ENCODE measurements at places on chromosomes 4 and X.
A peak's percentile ranks its signal among the peaks of the same experiment; 100 is the strongest.

- no peaks in the 10 kb centered on the region for H3K4me1 ChIP-seq
- no peak overlapping the region for H3K4me3 ChIP-seq
- H3K27me3 ChIP-seq = no peaks in the 10 kb centered on the region
- H3K27ac ChIP-seq = no peak overlapping the region
- DNase-seq = no peak
These were observed 24.6 kb upstream of the ASB5 start for GRCh38 chr4:176293660-176294059.

- H3K27me3 ChIP-seq = no peaks in the 10 kb centered on the region
- H3K4me1 ChIP-seq = no peaks in the 10 kb centered on the region
- H3K27ac ChIP-seq = no peak overlapping the region
- no peak overlapping the region for H3K4me3 ChIP-seq
These were observed 77.9 kb downstream of the PSAPL1 start for GRCh38 chr4:7356667-7357310.

DNA sequence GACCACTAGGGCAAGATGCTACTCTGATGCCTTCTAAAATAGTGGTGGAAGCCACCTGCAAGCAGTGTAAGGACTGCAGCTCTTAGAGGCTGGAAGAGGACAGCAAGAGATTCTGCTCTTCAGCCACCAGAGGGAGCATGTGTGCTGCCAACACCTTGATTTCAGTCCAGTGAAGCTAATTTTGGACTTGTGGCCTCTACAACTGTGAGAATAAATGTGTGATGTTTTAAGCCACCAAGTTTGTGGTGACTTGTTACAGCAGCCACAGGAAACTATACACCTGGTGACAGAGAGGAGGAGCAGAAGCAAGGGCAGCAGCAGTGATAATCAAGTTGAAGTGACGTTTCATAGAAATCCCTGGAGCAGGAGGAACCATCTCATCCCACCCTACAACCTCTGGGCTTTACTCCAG lies 55.9 kb downstream of the FGFBP1 start:
- peak; percentile 58 for DNase-seq
- no peak overlapping the region for H3K27ac ChIP-seq
- H3K27me3 ChIP-seq = peaks cover 1% of the 10 kb centered on the region
- H3K36me3 ChIP-seq = no peaks in the 10 kb centered on the region
- no peak overlapping the region for H3K4me3 ChIP-seq
- peaks cover 7% of the 10 kb centered on the region for H3K4me1 ChIP-seq

- H3K4me1 ChIP-seq = no peaks in the 10 kb centered on the region
- peaks cover 31% of the 10 kb centered on the region for H3K27me3 ChIP-seq
- DNase-seq = peak; percentile 32
- H3K4me3 ChIP-seq = no peak overlapping the region
- no peak overlapping the region for H3K27ac ChIP-seq
These were observed 10.4 kb downstream of the AFP start for GRCh38 chr4:73446336-73446938.

- no peak for DNase-seq
- H3K4me1 ChIP-seq = peaks cover 21% of the 10 kb centered on the region
- no peaks in the 10 kb centered on the region for H3K36me3 ChIP-seq
- no peak overlapping the region for H3K27ac ChIP-seq
These were observed 28.3 kb downstream of the ENOX2 start for GRCh38 chrX:130874751-130875150.

DNA sequence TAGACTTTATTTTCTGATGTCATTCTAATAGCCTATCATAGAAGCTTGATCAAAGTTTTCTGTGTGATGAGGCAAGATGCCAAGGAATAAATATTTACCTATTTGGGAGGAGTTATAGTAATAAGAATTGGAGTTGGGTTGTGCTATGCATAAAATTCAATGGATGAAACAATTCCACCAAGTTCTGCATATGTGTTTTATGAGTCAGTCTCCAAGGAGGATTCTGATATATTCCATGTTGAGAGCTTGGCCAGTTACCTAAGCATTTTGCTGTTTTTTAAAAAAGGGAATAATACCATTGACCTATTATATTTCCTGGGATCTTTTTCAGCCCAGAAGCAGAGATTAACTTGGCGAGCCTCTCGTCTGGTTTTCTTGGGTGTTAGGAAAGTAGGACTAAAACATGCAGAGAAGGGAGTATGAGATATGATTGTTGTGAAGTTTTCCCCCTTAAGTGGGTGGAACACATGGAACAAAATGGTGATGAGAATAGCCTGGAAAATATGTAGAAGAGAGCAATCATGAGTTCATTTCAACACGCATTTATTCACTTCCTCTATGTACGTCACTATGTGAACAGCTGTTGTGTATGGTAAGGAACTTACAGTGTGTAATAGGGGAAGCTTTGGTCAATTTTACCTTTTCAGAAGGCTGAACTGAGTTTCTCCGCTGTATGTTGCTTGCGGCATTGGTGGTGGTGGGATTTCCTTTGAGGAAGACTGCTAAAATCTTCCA lies 39.2 kb downstream of the POLA1 start:
- H3K27me3 ChIP-seq = no peaks in the 10 kb centered on the region
- H3K4me1 ChIP-seq = no peaks in the 10 kb centered on the region
- peaks cover 36% of the 10 kb centered on the region for H3K36me3 ChIP-seq
- no peak overlapping the region for H3K4me3 ChIP-seq
- DNase-seq = no peak

GRCh38 chr4:54386042-54386669 lies 157.1 kb downstream of the PDGFRA start:
- H3K27ac ChIP-seq = no peak overlapping the region
- H3K4me3 ChIP-seq = no peak overlapping the region
- no peak for DNase-seq
- H3K36me3 ChIP-seq = no peaks in the 10 kb centered on the region
- no peaks in the 10 kb centered on the region for H3K27me3 ChIP-seq
- H3K4me1 ChIP-seq = no peaks in the 10 kb centered on the region

DNA sequence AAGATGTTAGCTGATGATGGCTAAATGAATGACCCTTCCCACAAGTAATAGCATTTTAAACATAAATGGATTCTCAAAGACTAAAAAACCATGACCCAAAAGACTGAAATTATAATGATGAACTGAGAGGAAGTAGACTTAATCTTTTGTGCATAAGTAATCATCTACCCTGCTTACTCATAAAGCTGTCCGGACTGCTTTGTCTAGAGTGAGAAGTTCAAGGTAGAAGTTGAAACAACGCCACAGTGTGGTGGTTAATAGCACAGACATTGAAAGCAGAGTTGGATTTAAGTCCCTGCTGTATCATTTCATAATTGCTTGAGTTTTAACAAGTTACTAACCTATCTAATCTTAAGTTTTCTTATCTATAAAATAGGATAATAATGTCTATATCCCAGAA lies 346.6 kb downstream of the CENPC start:
- no peak for DNase-seq
- H3K4me1 ChIP-seq = no peaks in the 10 kb centered on the region
- H3K27ac ChIP-seq = no peak overlapping the region
- H3K27me3 ChIP-seq = no peaks in the 10 kb centered on the region

GRCh38 chr4:157245351-157245750 lies 24.8 kb downstream of the GRIA2 start:
- H3K36me3 ChIP-seq = no peaks in the 10 kb centered on the region
- H3K27me3 ChIP-seq = no peaks in the 10 kb centered on the region

DNA sequence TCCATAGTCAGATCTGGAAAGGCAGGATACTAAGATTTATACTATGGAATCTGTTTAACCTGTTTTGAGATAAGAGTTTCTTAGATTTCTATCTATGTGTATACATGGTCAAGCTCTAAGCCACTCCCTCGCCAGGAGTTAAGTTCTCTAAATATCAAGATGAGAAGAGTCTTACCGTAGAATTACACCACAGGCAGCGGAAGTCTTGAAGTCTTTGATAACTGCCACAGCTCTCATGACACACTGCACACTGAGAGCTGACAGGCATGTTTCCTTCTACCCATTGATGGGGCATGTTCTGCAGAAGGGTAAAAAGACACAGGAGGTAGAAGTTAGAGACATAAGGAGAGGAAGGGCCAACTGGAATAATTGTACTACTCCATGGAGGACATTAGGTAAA lies 67.7 kb downstream of the DGKK start:
- H3K4me1 ChIP-seq = no peaks in the 10 kb centered on the region
- no peak overlapping the region for H3K4me3 ChIP-seq

- H3K27me3 ChIP-seq = no peaks in the 10 kb centered on the region
- H3K4me3 ChIP-seq = no peak overlapping the region
- H3K4me1 ChIP-seq = peaks cover 52% of the 10 kb centered on the region
- no peaks in the 10 kb centered on the region for H3K36me3 ChIP-seq
These were observed 23.2 kb downstream of the TNIP3 start for GRCh38 chr4:121140716-121141460.

DNA sequence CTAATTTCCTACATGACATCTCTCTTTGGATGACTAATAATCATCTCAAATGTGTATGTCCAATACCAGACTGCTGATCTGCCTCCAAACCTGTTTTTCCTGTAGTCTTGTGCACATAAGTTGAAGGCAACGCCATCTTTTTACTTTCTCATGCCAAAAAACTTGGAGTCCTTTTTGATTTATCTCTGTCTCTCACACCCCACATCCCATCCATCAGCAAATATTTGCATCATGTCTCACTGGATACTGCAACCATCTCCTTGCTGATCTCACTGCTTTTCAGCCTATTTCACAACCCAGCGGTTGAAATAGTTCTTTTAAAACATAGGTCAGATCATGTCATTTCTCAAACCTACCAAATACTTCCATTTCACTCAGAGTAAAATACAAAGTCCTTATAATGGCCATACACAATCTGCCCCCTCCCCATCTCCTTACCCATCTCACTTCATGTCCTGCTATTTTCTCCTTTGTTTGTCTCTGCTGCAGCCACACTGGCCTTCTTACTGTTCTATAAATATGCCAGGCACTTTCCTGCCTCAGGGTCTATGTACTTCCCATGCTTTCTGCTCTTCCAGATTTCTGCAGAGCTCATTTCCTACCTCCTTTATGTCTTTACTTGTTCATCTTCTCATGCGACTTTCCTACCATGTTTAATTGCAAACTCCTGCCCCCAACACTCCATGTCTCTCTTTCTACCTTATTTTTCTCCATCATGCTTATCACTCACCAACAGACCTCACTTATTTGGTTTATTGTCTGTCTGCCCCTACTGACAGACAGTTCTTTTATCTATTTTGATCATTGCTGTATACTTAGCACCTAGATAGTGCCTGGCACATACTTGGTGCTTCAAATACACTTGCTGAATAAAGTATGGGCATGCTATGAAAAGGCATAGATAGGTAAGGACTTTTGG lies 98.8 kb downstream of the ANXA3 start:
- no peak overlapping the region for H3K4me3 ChIP-seq
- H3K27me3 ChIP-seq = no peaks in the 10 kb centered on the region
- no peak overlapping the region for H3K27ac ChIP-seq
- H3K4me1 ChIP-seq = no peaks in the 10 kb centered on the region

GRCh38 chrX:77924320-77924859 lies 13.9 kb downstream of the ATP7A start:
- no peak overlapping the region for H3K27ac ChIP-seq
- no peaks in the 10 kb centered on the region for H3K36me3 ChIP-seq
- H3K4me3 ChIP-seq = no peak overlapping the region
- no peak for DNase-seq

DNA sequence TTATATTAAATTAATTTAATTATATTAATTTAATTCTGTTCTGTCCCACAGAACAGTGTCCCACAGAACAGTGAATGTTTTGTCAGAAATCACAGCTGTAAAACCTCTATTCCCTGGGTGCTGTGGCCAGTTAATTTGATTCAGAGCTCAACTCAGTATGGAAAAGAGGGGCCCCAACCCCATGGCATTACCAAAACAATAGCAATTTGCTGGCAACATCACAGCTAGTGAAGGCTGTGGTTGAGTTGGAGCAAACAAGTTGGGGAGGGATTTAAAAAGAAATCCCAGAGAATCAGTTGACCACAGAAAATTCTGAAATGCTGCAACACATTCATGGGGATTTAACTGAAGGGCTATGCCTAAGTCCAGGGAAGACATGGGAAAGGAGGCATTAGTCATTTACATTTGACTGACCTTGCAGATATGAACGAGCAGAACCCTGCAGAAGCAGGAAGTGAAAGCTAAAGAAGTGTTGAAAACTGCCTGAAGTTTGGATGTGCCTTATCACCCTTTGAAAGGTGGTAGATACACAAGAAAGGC lies 30.1 kb downstream of the PDHA2 start:
- no peaks in the 10 kb centered on the region for H3K4me1 ChIP-seq
- no peak overlapping the region for H3K27ac ChIP-seq
- no peak overlapping the region for H3K4me3 ChIP-seq
- DNase-seq = no peak

DNA sequence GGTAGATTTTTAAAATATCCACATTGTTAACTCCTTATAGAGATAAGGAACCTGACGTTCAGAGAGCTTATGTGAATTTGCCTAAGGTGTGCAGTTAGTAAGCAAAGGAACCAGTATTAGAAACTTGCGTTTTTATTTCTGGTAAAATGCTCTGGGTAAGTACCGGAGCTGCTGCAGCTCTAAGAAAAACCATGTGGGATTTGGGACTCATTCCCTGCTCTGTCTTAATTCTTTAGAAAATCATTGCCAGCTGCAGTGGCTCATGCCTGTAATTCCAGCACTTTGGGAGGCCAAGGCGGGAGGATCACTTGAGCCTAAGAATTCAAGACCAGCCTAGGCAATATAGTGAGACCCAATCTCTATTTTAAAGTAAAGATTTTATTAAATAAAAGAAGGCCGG lies 5.8 kb downstream of the CCKAR start:
- no peak overlapping the region for H3K4me3 ChIP-seq
- no peaks in the 10 kb centered on the region for H3K36me3 ChIP-seq
- no peaks in the 10 kb centered on the region for H3K4me1 ChIP-seq
- DNase-seq = no peak
- H3K27ac ChIP-seq = no peak overlapping the region

GRCh38 chr4:173214661-173215060 lies 46.0 kb downstream of the GALNT7 start:
- no peak overlapping the region for H3K4me3 ChIP-seq
- no peaks in the 10 kb centered on the region for H3K27me3 ChIP-seq
- no peak for DNase-seq

GRCh38 chrX:153793291-153793690 lies 884 bp downstream of the IDH3G start:
- no peaks in the 10 kb centered on the region for H3K27me3 ChIP-seq
- DNase-seq = no peak
- H3K4me3 ChIP-seq = peak overlapping the region; percentile 95

DNA sequence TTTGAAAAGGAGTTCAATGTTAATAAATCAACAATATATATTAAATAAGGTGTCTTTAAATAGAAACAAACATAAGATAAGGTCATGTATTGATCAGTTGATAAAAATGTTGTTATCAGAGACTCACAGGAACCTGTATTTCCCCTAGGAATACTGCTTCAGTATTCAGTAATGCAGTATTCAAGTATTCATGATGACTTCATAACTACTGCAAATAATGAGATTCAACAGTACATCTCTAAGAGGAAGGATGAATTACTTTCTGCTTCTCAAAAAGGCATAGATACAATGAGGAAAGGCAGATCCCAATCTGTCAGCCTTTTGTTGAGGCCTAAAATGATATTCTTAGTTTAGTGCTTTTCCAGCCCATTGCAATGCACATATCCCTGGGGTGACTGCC lies 73.7 kb downstream of the MAGEB17 start:
- H3K27me3 ChIP-seq = peaks cover 7% of the 10 kb centered on the region
- H3K4me3 ChIP-seq = no peak overlapping the region
- no peaks in the 10 kb centered on the region for H3K36me3 ChIP-seq

- H3K27ac ChIP-seq = no peak overlapping the region
- DNase-seq = no peak
- no peak overlapping the region for H3K4me3 ChIP-seq
- peaks cover 1% of the 10 kb centered on the region for H3K27me3 ChIP-seq
- peaks cover 4% of the 10 kb centered on the region for H3K4me1 ChIP-seq
These were observed 33.5 kb downstream of the PCDH19 start for GRCh38 chrX:100376576-100376975.

Data from naive thymus-derived CD8-positive, alpha-beta T cell (primary cell).